ENCODE measurements at places on chromosomes 6 and 20. TPM values are rescaled to one million over a fixed set of nuclear protein-coding genes. Genes with fewer than 3 reads are reported as not detected.

DNA sequence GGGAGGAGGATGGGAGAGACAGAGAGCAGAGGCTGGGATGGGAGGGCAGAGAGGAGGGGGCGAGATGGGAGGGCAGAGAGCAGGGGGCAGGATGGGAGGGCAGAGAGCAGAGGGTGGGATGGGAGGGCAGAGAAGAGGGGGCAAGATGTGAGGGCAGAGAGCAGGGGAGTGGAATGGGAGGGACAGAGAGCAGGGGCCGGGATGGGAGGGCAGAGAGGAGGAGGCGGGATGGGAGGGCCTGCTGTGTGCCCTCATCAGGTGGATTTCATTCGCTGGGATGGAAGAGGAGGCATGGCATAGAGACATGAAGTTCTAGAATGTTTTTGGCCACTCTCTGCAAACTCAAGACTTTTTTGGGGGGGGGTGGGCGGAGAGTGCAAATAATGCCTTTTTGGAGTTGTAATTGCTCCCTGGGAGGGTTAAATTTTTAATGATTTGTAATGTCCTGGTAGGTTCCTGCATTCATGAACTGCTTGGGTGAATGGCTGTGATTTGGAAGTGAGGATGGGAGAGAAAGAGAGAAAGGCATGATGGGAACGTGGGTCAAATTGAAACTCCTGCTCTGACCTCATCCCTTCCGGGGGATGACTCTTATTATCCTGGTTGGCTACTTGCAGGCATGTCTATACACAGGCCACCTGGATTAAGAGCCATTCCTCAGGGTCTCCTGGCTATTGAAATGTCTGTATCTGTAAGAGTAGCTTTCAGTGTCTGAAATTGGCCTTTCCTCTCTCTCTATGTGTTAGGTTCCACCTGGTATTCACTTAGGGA, 162.4 kb upstream of the AGPAT4 start:
- no peak for DNase-seq

- no peak for DNase-seq
Observed at GRCh38 chr6:107509506-107509905, 19.6 kb downstream of the SOBP start.

DNA sequence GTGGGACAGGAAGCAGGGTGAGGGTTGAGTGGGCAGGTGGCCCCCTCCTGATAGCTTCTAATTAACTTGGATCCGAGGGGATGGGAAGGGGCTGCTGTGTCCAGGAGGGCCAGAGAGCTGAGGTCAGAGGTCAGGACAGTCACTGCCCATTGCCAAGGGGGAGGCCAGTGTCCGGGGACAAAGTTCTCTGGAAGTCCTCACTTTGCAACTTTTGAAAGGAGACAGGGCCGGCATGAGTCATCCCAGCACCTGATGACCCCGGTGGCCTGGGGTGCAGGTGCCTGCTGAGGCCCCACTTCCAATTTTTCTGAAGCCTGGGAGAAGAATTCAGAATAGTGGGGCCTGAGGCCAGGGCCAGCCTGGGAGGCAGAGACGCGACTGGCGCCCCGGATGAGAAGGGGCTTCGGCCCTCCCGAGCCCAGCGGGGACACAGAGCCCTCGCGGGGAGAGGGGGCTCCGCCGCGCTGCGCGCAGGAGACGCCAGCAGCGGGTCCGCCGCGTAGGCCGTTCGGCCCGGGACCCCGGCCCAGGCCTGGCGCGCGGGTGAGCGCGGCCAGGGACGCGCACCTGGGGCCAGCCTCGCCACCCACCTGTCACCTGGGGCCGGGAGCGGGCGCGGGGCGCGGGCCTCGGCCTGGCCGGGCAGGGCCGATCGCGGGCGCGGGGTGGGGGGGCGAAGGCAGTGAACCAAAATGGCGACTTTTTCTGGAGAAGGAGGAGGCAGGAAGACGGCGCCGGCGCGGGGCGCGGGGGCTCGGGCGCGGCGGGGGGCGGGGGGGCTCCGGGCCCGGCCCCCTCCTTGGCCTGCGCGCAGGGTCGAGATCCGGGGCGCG, 586 bp downstream of the ZNF512B start:
- peak; percentile 86 for DNase-seq

GRCh38 chr6:123967905-123968304, 164.2 kb downstream of the NKAIN2 start:
- no peak for DNase-seq

DNA sequence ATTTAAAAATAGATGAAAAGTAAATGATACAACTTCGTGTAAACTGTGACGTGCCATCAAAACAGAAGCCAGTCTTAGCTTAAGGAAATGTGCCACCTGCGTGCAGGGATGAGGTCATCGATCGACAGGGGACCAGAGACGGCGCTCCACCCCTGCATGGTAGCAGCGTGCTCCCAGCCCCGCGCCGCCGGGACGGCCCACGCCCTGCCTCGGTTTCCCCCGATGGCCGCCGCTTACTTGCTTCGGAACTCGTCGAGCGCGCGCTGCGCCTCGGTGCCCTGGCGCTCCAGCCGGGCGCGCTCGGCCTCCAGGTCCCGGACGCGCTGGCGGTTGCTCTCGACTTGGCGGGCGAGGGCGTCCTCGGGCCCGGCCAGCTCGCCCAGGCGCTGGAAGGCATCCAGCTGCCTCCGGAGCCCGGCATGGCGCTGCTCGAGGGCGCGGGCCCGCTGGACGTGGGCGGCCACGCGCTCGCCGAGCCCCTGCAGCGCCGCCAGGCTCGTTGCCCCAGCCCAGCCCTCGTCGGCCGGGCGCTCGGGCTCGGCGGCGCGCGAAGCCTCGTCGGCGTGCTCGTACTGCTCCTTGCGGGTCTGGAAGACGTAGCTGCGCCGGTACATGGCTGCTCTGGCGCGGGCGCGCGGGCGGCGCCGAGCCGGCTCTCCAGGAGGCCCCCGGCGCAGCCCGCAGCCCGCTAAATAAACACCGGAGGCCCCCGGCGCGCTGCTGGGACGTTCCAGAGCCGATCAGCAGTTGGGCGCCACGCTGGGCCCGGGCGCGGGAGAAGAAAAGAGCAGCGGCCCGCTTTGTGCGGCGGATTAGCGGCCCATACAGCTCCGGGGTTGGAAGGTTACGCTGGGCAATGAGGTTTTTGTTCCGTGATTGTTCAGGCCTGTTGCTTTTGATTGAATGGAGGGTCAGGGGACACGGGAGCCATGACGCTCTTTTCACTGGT, at the start of gene BFSP1:
Gene BFSP1, minus strand, starts transcription at position 664 of the 949 bp plus-strand sequence. Its CDS starts 50 bp downstream, at position 614.
- peak; percentile 79 for DNase-seq

DNA sequence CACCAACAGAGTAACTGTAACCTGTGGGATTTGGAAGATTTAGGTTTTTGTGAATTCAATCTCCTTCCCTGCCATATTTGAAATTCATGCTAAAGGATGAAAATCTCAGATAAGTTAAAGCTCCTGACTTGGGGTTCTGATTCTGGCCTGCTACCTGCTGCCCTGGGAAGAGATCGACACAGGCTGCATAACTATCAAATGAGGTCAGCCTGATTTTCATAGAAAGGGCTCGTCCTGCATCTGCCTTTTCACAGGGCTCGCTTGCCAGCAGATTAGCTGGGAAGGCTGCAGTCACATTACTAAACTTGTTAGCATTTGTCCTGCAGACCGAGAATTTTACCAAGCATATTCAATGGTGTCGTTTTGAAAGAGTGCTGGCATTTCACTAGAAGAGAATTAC, 14.6 kb downstream of the GCLC start:
- DNase-seq = no peak

DNA sequence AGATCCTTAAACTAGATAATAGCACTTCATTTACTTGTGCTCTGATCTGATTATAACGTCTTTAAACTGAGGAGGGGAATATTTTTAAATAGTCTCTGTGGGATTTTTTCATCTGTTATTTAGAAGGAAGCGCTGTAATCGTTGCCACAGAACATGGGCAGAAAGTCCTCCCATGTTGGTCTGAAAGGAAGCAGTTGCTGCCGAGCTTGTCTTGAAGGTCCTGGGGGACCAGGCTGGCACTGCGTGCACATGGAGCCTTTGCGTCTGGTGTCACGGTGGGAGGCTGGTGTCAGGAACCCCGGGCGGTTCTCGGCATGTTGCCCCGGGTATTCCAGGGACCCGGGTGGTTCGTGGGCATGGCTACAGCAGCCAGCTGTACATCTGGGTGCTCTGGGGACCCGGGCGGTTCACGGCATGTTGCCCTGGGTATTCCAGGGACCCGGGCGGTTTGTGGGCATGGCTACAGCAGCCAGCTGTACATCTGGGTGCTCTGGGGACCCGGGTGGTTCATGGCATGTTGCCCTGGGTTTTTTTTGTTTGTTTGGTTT, 11.5 kb downstream of the TPD52L2 start:
- no peak for DNase-seq

CCHCR1 gene
- 9.6 TPM for total RNA-seq

CDH26 gene
- total RNA-seq = 0.38 TPM

All from left lobe of liver (tissue), 2 donors.